Stimulated activated naive CD8-positive, alpha-beta T cell treated with anti-CD3 and anti-CD28 coated beads, Interleukin-15, Interleukin-2, amounts not matched to agents 100 U/mL and 50 U/mL, for 24 hours (primary cell): ENCODE measurements at places on chromosomes 2 and 18.

- DNase-seq = no peak
These were observed 8.5 kb upstream of the CCDC68 start for GRCh38 chr18:54967786-54968185.

- DNase-seq = no peak
These were observed 2.6 kb downstream of the SEC11C start for GRCh38 chr18:59142274-59142673.

DNA sequence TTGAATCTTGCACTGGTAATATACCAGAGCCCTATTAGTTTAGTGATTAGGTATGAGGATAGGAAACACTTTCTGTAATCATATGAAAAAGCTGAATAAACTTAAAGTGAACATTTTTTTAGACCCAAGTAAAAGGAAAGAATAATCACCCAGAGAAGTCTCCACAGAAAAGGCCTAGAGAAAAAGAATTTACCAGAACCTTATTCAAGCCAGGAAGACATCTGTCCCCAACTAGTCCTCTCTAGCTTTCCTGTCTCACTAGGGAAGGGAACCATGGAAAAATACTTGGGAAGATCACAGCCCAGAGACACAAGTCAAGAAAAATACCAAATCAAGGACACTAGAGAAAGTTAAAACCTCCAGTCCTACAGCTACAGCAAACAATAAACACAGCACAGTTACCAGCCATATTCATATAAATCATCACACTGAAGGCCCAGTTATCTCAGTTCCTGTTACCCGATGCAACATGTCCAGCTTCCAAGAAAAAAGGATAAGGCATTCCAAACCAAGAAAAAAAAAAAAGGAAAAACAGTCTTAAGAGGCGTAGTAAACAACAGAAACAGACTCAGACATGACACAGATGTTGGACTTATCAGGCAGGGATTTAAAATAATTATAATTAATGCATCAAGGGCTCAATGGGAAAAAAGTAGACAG lies 461.5 kb downstream of the IRS1 start:
- DNase-seq = no peak

DNA sequence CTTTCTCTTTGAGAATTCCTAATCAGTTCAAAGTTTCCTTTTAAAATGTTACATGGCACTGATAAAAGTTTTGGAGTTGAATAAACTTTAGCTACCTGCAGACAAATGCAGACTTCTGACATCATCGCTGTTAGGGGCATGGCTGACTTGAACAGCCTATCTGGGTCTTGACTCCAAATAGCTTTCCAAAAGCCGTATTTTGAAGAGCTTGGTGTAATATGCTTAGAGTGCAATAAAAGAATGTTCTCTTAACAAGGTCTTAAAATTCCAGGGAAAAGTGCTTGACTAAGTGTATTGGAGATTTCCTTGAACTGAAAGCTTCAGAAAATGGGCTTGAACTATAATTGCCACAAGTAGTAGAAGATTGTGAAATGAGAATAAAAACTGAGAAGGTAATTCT lies 342.9 kb upstream of the DCC start:
- no peak for DNase-seq

GRCh38 chr2:230814616-230815015 lies 50.1 kb upstream of the ITM2C start:
- no peak for DNase-seq

GRCh38 chr2:165406173-165406572 lies 63.3 kb upstream of the CSRNP3 start:
- no peak for DNase-seq

DNA sequence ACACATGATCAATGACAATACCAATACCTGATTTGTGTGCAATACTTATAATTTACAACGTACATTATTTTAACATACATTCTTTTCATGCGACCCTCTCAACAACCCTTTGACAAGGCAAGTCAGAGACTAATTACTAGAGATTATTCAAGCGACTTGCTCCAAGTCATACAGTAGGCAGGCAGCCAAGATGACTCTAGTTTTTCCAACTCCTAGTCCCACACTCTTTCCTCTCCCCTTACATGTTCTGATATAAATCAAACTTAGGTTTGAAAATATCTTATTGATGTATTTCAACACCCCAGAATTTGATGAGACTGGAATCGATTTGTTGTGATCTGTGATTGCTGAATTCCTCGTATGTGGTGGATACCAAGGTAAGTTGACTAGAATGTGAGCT lies 8.0 kb upstream of the CYP27C1 start:
- DNase-seq = no peak

DNA sequence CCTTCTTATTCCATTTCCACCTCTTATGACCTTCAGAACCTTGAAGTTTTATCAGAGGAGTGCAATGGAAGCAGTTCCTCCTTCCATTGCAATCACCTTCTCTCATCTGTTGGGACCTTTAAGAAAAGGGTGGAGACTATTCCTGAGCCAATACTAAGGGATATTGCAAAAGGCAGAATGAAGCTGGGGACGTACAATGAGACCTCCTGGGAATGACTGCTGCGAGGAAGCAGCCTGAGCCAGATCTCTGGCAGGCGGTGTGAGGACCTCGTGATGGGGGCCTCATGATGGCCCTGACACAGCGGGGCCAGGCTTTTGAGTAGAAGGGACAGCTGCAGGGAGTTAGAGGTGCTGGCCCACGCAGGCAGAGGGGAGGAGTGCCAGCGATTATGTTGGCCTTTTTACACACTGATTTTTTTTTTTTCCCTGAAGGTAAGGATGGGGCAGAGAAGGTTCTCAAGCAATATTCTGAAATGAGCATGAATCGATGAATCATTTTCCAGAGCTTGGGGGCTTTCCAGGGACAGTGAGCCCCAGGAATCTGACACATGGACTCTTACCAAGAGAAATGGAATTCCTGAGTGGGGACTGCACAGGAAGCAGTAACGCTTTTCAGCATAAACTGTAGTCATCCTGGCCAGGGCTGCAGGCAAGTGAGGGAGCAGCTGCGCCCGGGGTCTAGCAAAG lies 40.0 kb upstream of the LAPTM4A start:
- no peak for DNase-seq

- no peak for DNase-seq
These were observed 132.8 kb downstream of the CD226 start for GRCh38 chr18:69814861-69815385.

- DNase-seq = no peak
These were observed 294.2 kb upstream of the SKOR2 start for GRCh38 chr18:47545613-47546012.

DNA sequence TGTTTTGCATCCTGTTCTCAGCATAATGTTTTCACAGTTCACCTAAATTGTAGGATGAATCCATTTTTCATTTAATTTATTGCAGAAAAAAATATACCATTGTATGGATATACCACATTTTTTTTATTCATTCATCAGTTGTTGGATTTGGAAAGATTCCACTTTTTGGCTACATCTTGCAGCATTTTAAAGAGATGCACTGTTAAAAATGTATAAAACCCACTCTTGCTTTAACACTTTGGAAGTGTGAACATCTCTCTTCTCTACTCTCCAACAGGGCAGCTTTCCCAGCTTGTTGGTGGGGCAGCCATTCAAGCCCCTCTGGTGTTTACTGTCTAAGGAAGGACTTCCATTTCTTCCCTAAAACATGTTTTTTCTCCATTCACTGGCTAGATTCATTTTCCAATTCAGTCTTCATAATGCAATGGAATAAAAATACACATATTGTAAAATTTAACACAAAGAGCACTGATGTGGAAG lies 104.4 kb upstream of the CBLN2 start:
- DNase-seq = no peak

GRCh38 chr2:158723921-158724802 lies 71.0 kb upstream of the DAPL1 start:
- DNase-seq = no peak

DNA sequence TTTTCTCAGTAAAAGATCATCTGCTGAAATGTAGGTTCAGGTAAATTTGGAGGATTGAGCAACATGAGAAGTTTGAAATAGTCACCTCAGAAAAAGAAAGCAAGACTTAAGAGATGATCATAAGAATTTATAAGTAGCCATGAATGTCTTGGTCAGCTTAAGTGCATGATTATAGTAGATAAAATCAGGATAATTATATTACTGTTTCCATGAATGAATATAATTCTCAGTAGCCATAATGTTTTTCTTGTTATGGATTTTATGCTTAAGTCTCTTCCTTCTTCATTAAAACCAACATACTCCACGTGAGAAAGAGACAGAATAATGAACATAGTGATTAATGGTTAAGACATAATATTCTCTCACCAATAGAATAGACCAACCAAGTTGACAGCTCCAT lies 223.7 kb downstream of the EXOC6B start:
- no peak for DNase-seq

DNA sequence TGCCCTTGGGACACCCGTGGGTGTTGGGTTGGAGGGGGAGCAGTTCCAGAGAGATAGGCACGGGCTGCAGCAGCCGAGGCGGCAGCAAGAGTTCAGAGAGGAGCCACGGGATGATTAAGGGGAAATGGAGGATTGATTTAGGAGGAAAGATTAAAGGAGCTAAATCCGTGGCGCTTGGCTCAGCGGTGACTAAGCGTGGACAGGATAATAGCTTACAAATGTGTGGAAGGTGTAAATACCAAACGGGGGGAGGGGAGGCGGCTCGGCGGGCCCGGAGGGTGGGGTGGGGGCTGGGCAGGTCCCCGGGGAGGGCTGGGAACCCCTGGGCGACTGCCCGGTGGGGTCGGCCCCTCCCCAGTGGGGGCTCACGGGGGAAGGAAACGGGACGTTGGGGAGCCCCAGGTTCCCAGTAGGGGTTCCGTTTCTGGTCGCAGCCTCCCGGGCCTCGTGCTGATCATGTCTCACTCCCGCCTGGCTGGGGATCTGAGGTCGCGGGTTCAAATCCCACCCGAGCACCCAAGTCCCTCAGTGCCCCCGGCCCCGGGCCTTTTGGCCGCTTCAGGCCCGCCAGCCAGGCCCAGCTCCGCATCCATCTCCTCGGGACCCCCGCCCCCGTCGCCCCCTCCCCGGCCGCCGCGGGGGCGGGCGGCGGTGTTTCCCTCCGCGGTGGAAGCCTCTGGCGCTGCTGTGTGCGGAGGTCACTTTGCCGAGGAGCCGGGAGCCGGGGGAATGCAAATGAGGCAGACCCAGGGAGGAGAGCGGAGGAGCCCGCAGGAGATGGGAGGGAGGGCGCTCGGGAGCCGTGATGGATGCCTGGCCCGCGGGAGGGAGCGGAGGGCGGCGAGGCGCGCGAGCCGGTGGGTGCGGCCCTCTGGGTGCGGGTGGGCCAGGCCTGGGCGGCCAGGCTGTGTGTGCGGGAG lies 8.1 kb downstream of the ASIC4 start:
- no peak for DNase-seq

GRCh38 chr2:98911376-98912154 lies 24.5 kb downstream of the CRACDL start:
- DNase-seq = no peak

DNA sequence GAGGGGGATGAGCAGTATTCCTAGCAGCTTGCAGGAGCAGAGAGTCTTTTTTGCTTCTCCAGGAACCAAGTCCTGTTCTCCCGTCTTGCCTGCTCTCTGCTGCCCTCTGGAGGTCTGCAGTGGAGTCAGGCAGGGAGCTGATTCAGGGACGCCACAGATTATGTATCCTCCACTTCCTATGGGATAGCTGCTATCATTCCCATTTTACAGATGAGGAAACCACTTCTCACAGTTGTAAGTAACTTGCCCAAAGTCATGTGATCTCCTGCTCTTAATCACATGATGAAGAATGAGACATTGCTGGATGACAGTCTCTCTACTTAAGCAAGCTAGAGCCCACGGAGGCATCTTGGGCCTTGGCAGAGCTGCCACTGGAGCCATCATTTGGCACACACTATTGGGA lies 8.3 kb downstream of the SLC4A5 start:
- DNase-seq = peak; percentile 82

DNA sequence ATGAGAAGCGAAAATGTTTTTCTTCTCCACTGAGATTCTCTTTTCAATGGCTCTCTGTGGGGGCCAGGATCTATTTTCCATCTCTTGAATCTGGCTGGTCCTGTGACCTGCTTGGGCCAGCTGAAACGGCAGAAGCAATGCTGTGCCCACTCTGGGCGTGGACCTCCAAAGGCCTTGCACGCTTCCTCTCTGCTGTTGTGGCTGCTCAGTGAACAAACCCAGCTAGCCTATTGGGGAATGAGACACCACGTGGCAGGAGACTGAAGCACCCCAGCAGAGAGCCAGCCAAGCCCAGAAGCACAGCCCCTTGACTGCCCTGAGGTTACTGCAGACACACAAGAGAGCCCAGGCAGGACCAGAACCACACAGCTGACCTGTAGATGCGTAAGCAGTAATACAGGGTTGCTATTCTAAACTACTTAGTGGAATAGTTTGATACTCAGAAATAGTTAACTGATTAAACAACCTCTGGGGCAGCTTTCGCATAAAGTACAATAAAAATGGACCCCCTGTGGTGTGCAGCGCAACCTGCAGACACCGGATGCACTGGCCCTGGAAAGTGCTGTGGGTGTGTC lies 221.7 kb upstream of the SH3BP4 start:
- no peak for DNase-seq

GRCh38 chr2:202378001-202378400 lies 1.9 kb downstream of the BMPR2 start:
- DNase-seq = no peak

GRCh38 chr18:26546170-26546874 lies 2.0 kb downstream of the KCTD1 start:
- no peak for DNase-seq

DNA sequence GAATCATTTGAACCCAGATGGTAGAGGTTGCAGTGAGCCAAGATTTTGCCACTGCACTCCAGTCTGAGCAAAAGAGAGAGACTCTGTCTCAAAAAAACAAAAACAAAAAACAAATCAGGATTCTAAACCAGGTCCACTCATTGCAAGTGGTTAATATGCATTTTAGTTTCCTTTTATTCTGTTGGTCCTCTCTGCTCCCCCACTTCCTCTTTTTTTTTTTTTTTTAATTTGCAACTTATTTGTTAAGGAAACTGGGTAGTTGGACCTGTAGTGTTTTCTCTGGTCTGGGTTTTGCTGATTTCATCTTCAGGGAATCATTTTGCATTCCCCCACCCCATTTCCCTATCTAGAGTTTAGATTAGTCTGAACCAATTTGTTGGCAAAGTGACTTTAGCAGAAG lies 14.0 kb downstream of the FER1L5 start:
- DNase-seq = no peak

GRCh38 chr18:77062518-77063003 lies 70.0 kb downstream of the MBP start:
- DNase-seq = peak; percentile 46

DNA sequence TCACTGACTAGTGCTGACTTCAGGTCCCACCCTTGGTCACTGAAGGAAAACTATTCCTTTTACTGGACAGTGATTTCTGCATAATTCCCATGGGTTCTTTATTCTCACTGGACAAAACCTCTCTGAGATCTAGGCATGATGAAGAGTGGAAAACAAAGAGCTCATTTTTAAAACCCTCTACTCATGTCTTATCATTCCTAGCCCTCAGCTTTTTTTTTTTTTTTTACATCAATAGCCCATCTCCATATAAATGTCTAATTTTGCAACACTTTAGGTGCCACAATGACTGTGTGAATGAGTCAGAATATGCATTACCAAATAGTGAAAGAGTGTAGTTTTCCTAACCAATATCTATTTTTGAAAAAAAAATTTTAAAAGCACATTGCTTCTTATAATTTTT lies 74.8 kb downstream of the TCF4 start:
- no peak for DNase-seq

GRCh38 chr2:22326250-22326649 lies 1058.7 kb upstream of the KLHL29 start:
- DNase-seq = no peak

- DNase-seq = no peak
These were observed 7.5 kb upstream of the RMDN2 start for GRCh38 chr2:37917281-37918228.

GRCh38 chr18:33062834-33063364 lies 290.1 kb upstream of the KLHL14 start:
- DNase-seq = no peak
